Urinary bladder (tissue), 4 donors: ENCODE measurements at places on chromosomes 16 and 17.

DNA sequence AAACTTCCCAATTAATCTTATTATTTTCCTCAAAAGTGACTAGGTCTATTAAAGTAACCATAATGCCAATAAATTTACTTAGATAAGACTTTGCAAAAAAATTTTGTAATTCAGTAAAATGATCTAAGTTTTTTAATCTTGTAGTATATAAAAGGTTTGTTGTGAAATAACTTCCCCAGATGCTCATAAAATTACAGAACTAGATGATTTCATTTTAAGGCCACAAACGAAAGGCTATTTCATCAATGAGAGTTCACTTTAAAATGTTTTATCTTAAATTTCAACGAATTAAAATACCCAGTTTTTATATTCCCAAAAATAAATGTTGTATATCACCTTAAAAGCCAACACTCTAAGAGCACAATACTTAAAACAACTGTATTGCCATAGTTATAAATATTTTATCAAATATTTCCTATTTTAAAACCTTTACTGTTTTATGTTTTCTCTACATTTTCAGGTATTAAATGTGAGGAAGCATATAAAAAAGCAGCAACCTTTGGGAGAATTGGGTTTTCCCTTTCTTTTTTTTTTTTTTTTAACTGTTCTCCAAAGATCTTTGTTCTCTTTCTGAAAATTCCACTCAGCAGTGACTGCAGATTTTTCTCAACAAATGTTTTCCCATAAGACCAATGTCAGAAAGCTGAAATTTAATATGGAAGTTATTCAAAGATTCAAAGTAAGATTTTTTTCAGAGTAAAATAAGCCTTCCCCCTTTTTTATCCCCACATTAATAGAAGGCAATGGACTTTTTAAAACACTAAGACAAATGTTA is 169.9 kb downstream of the CYB561 start:
- no peak for DNase-seq

GRCh38 chr17:1087381-1088241 is 90.7 kb downstream of the TIMM22 start:
- DNase-seq = no peak

DNA sequence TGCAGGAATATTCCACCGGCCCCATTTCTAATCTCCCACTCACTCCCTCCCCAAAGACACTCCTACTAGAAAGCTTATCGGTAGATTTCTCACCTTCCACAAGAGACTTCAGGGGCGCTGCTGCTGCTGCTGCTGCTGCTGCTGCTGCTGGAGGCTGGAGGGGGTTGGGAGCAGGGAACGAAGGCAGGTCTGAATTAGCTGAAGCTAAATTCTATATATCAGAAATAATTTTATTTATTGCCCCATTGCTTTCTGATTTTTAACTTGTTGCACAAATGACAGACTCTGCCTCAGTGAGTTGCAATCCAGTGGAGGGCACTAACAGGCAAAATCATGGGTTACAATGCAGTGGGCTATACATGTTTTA is 25.8 kb upstream of the HLF start:
- no peak for DNase-seq

GRCh38 chr16:67653128-67653788 is 6.8 kb downstream of the ACD start:
- no peak for DNase-seq

GRCh38 chr16:69338557-69339288 is 641 bp downstream of the COG8 start:
- no peak for DNase-seq

GRCh38 chr17:40278414-40278813 is 9.3 kb upstream of the CDC6 start:
- DNase-seq = no peak

GRCh38 chr16:27818246-27818645 is 245.3 kb downstream of the GSG1L start:
- no peak for DNase-seq

- no peak for DNase-seq
These were observed 2.4 kb downstream of the CDH11 start for GRCh38 chr16:65119435-65119834.

GRCh38 chr16:1297018-1297696 is 12.3 kb upstream of the UBE2I start:
- DNase-seq = no peak

DNA sequence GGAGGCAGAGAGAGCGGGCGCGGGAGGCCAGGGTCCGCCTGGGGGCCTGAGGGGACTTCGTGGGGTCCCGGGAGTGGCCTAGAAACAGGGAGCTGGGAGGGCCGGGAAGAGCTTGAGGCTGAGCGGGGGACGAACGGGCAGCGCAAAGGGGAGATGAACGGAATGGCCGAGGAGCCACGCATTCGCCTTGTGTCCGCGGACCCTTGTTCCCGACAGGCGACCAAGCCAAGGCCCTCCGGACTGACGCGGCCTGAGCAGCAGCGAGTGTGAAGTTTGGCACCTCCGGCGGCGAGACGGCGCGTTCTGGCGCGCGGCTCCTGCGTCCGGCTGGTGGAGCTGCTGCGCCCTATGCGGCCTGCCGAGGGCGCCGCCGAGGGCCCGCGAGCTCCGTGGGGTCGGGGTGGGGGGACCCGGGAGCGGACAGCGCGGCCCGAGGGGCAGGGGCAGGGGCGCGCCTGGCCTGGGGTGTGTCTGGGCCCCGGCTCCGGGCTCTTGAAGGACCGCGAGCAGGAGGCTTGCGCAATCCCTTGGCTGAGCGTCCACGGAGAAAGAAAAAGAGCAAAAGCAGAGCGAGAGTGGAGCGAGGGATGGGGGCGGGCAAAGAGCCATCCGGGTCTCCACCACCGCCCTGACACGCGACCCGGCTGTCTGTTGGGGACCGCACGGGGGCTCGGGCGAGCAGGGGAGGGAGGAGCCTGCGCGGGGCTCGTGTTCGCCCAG is 1.2 kb upstream of the CBX4 start:
- DNase-seq = no peak

GRCh38 chr17:1251866-1252608 is 18.2 kb upstream of the BHLHA9 start:
- no peak for DNase-seq

DNA sequence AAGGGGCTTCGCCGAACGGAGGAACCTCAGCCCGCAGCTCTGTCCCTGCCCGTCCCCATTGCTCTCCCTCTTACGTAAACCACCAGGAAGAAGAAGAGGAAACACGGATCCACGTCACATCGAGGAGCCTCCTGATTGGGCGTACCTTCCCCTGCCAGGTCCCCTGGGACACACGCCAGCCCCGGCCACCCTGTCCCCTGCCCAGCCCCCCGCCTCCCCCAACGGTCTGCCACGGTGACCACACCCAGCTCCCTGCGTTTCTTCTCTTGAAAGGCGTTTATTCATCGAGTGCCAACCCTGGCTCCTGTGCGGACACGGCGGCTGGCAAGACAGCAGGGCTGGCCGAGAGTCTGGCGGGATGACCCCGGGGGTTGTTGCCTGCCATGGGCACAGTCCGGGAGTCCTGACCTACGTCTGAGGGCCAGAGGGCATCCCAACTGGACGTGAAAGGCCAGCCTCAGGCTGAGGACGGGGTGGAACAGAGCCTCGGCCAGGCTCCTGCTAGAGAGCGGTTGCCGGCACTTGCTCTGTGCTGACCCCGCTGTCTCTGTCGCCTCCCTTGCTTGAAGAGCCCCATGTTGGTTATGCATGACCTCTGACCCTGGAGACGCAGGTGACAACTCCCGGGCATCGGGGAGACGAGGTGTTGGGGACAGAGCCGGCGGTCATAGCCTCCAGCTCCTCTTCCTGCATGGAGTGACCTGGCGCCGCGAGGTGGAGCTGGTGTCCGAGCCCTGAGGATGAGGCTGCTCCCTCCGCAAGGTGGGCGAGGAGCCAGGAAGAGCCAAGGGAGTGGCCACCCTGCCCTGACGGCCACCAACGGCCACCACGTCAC is 40.5 kb upstream of the ACSF3 start:
- no peak for DNase-seq

DNA sequence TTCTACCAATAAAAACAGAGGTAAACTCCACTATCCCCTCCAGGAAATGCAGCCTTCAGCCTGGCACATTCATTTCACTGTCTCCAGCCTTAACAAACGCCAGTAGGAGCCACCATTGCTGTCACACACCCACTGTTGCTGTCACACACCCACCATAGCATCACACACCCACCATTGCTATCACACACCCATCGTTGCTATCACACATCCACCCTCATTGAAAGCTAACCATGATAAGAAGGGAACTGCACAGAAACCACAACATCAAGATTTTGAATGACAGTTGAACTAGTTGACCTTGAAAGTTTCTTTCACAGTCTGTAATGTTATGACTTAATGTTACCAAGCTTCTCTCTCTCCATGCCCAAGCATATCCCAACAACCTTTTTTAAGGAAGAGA is 38.1 kb downstream of the SHCBP1 start:
- DNase-seq = no peak
